ENCODE measurements at places on chromosomes 12 and 14.

DNA sequence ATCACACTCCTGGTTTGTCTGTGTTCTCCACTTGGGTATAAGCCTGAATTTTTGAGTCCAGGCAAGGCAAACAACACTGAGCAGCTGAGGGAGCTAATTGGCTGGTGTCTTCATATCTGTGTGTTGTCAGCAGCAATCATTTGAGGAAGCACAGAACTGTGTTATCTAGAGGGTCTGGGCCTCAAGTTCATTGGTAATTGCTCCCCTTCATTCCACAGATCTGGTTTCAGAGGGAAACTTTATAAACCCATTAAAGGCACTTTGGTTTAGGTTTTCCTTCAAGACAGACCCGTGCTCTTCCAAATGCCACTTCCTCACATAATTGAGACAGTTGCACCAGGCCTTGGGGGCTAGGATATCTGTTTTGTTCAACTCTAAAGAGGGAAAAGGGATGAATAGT, 5.6 kb downstream of the DACT1 start:
- no peak for DNase-seq

- DNase-seq: no peak
Measured at GRCh38 chr14:22086131-22086530, 412.5 kb upstream of the OR4E1 start.

GRCh38 chr14:41609704-41610183, 3.1 kb downstream of the LRFN5 start:
- DNase-seq: peak; percentile 77

DNA sequence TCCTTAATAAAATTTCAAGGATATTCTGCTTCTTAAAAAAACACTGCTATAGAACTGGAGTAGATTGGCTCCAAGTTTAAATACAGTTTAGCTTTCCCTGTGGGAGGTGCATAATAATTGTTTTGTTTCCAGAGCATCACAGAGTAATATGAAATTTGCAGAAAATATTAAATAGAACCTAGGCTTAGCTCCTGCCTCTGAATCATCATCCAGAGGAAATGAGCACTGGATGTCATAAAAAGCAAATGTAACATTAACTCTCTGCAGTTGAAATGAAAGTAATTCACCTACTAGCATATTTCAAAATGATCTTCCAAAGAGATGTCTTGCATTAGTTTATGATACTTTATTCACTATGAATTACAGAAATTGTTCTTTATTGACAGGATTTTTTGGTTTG, 769.8 kb downstream of the C12orf50 start:
- DNase-seq: no peak

DNA sequence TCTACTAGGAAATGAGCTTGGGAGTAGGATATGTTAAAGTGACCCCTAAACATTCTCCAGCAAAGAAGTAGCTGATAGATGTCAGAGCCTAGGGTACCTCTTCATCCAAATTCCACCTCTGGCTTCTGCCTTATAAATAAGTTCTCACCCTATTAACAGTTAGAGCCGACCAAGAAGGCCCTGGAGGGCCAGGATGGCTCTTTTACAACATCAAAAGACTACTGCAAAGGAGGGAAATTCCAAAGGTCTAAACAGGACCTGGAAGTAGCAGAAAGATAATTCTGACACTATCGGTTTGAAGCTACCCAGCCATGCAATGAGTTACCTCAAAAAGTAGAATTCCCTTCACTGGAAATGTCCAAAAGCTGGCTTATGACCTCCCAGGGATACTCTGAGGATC, 90.0 kb downstream of the PPM1H start:
- DNase-seq: no peak

DNA sequence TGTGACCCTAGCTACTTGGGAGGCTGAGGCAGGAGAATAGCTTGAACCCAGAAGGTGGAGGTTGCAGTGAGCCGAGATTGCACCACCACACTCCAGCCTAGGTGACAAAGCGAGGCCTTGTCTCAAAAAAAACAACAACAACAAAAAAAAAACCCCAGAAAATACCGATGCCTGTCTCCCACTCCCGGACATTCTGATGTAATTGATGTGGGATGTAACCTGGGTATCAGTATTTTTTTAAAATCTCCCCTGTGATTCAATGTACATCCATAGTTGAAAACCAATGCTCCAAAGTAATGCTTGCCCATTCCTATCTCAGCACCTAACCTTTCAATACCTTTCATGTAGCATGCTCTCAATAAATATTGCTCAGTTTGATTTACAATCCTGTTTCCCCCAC, 11.7 kb upstream of the TMED10 start:
- DNase-seq: no peak

DNA sequence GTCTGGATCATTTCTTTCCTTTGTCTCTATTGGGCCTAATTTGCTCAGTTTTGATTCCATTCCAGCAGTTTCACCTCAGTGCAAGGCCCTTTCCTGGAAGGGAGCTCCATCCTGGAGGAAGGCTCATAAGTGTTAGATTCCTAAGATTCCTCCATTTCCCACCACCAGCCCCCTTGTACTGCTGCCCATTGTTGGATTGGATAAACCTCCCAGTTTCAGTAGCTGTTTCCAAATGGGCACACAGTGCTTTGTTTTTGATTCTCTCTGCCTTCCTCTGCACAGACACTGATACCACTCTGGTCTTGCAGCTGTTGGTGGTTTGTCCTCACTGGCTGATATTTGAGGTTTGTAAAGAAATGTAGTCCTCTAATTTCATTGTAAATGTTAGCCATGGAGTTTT, 158.9 kb downstream of the SLC15A5 start:
- DNase-seq: no peak

DNA sequence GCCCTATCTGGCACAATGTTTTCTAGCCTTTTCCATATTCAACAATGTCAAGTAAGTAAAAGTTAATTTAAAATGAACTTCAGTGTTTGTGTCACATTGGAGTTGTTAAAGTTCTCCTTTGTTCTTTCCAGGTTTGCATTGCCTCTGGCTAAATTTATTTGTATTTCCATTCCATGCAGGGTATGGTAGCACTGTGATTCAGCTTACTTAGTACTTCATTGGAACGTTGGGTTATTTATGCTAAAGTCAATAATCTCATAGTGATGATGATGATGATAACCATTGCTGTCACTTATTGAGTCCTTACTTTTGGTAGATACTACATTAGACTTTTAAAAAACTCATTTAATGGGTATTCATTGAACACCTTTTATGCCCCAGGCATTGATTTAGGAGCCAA, 286.9 kb downstream of the RAD51B start:
- peak; percentile 34 for DNase-seq

- no peak for DNase-seq
Measured at GRCh38 chr14:30225176-30225575, 297.5 kb upstream of the PRKD1 start.

GRCh38 chr12:70245458-70245857, 2.2 kb downstream of the CNOT2 start:
- no peak for DNase-seq

GRCh38 chr12:105025890-105026289, 39.8 kb downstream of the NOPCHAP1 start:
- no peak for DNase-seq

GRCh38 chr14:69928111-69928523, 48.9 kb downstream of the SMOC1 start:
- DNase-seq: no peak

DNA sequence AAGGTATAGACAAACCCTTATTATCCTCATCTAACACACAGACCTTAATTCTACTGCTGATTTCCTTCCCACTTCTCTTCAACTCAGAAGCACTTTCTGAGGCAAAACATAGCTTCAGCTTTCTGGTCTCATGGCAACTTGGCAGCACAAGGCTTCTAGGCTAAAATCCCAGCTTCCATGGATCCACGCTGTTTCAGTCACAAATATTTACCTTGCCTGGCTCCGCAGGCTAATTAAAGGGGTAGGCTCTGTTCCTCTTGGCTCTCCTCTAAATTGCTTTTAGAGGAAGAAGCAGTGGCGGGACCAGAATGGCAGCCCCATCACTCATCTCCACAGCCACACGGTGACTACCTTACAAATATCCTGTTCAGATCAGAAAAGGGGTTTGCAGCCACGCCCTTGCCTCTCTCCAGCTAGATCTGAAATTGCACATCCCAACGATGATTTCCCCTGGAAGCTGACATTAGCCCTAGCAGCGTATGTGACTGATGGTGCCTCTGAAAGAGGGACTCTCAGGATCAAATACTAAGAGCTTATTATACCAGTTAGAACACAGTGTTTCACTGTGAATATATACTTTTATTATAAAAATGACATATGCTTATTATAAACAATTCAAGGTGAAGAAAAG, 221.5 kb upstream of the NUDT4 start:
- DNase-seq: peak; percentile 49

DNA sequence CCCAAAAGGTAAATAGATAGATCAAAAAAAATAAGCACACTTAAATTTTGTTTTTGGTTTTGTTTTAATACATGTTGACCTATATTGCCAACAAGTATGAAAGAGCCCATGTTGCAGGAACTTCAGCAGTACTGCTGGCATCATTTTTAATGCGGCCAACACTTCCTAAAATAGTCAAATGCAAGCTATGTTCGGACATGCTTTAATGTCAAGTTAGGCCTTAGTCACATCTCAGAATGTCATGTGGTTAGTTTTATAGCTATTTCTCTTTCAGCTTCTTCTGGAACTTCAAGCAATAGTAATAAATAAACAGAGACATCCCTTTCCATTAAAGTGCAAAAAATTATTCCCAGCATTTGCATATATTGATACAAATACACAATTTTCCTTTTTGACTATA, 153.4 kb downstream of the PIK3C2G start:
- DNase-seq: no peak

GRCh38 chr14:74977164-74977900, 21.9 kb upstream of the PGF start:
- no peak for DNase-seq

DNA sequence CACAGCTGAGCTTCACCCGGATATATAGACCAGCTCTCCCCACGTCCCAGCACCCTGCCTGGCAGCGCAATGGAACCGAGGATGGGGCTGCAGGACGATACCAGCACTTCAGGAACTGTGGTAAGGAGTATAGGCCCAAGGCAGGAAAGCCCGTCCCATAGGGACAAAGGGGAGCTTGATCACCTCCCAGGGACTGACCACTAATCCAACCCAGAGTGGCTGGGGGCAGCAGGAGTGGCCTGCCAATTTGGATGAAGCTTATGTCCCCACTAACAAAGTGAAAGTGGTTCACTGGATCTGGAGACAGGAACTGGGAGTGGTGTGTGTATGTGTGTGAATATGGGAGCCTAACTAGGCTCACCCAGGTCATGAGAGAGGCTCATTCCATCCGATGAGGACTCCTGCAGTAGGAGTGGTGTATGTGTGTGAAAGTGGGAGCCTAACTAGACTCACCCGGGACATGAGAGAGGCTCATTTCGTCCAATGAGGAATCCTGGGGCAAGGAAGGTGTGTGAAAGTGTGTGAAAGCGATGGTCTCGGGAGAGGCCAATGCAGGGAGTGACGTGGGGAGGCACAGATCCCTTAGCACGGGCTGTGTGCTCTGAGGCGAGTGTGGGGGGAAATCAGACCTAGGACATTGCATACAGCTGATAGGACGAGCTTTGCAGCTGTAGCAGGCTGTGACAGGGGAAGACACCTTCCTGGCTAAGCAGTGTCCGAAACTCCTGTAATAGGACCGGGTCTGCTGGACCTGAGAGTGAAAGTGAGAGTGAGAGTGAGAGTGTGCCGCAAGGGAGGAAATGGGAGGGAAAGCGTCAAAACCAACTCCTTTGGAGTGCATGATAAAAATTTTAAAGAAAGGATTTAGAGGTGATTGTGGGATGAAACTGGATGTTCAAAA, 25.7 kb downstream of the KLRK1 start:
- DNase-seq: peak; percentile 57

GRCh38 chr14:35248476-35248788, 43.8 kb upstream of the PSMA6 start:
- no peak for DNase-seq

GRCh38 chr14:85575617-85575898, 45.6 kb downstream of the FLRT2 start:
- DNase-seq: no peak

GRCh38 chr14:52802597-52802996, 11.2 kb upstream of the GNPNAT1 start:
- no peak for DNase-seq

DNA sequence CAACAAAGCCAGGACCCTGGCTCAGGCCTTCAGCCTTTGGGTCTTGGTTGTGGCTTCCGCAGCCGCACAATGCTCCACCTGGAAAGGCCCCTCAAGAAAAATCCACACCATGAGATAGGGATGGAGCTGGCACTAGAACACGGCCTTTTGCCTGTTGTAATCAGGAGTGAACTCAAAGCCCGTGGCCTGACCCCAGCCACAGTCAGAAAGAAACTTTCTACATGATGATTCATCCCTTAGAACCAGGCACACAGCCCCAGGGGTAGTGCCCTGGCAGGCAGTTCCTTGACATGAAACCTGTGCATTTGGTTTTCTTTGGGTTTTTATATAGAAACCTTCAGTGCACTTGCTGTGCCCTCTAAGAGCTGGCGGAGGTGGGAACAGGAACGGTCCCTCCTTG, 5.1 kb downstream of the CLMN start:
- peak; percentile 42 for DNase-seq

DNA sequence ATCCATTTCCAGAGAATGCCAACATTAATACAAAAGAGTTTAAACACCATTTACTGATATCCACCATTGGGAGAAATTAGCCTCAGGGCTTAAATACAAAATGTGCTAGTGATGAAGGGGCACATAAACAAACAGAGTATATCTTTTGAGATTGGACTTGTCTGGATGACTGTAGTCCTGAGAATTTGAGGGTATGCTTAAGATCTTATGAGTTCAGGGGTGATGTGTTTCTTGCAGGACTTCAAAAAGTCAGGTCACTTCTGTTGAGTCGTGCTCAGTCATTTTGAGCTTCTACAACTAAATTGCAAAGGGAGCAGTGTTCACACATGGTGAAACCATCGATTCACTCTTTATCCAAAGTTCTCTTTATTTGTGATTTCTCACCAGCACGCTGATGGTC, 425.7 kb downstream of the ATP23 start:
- no peak for DNase-seq

DNA sequence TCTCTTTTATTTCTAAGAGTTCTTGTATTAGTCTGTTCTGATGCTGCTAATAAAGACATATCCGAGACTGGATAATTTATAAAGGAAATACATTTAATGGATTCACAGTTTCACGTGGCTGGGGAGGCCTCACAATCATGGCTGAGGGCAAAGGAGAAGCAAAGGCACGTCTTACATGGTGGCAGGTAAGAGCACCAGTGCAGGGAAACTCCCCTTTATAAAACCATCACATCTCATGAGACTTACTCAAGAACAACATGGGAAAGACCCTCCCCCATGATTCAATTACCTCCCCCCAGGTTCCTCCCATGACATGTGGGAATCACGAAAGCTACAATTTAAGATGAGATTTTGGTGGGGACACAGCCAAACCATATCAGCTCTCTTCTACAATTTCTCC, 503.0 kb downstream of the NPAS3 start:
- no peak for DNase-seq

- DNase-seq: no peak
Measured at GRCh38 chr14:61636291-61636690, 59.0 kb upstream of the HIF1A start.

DNA sequence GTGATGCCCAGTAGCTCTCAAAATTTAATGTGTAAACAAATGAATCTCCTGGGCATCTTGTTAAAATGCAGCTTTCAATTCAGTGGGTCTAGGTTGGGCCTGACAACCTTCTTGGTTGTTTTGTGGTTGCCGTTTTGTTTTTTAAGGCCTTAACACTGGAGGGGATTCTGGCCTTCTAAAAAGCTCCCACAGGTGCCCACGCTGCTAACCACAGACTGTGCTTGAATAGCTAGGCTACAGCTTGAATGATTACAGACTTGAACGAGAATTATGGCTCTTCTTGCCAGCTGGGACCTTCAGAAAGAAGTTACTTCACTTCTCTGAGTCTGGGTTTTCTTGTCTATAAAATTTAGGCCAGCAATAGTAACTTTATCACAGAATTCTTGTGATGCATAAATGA, 1.3 kb upstream of the FLVCR2 start:
- no peak for DNase-seq

GRCh38 chr12:124420996-124421674, 126.2 kb downstream of the RFLNA start:
- DNase-seq: no peak
